ENCODE measurements at places on chromosomes 3 and 15.
A peak's percentile ranks its signal among the peaks of the same experiment; 100 is the strongest.

- no peaks in the 10 kb centered on the region for H3K27me3 ChIP-seq
- no peaks in the 10 kb centered on the region for H3K4me1 ChIP-seq
- no peak overlapping the region for H3K4me3 ChIP-seq
- H3K27ac ChIP-seq, result no peak overlapping the region
- DNase-seq, result no peak
Measured at GRCh38 chr3:139715166-139715565, 37.4 kb upstream of the NMNAT3 start.

- peak; percentile 48 for DNase-seq
- no peaks in the 10 kb centered on the region for H3K36me3 ChIP-seq
- H3K27me3 ChIP-seq, result no peaks in the 10 kb centered on the region
- H3K4me3 ChIP-seq, result no peak overlapping the region
- no peak overlapping the region for H3K27ac ChIP-seq
Measured at GRCh38 chr15:74768771-74769342, 13.0 kb upstream of the CSK start.

- H3K4me3 ChIP-seq, result no peak overlapping the region
- H3K36me3 ChIP-seq, result no peaks in the 10 kb centered on the region
- no peak overlapping the region for H3K27ac ChIP-seq
- no peaks in the 10 kb centered on the region for H3K27me3 ChIP-seq
Measured at GRCh38 chr3:39716849-39717248, 92.6 kb upstream of the MYRIP start.

DNA sequence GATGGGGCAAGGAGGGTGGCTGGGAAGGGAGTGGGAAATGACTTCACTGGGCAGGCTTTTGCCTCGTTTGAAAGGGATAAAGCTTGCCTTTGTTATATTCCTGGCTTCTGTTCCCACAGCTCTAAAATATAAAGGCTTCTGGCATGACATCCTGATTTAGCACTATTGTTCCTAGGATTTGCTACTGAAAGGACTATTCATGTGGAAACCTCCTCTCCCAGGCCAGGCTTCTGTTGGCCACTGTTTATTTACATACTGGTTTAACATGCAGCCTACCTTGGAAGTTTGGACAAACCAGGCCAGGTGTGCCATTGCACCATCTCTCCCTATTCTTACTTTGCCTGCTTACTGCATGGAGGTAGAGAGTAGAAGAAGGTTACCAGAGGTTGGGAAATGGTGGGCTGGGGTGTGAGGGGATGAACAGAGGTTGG, 2.4 kb upstream of the LMCD1 start:
- H3K36me3 ChIP-seq, result no peaks in the 10 kb centered on the region
- no peak overlapping the region for H3K4me3 ChIP-seq

- H3K4me1 ChIP-seq, result no peaks in the 10 kb centered on the region
- H3K4me3 ChIP-seq, result no peak overlapping the region
- no peaks in the 10 kb centered on the region for H3K27me3 ChIP-seq
- DNase-seq, result no peak
Measured at GRCh38 chr3:86234506-86235254, 756.3 kb downstream of the VGLL3 start.

Data from trophoblast cell (in vitro differentiated cells and primary cell).